ENCODE measurements at places on chromosomes 7 and 10. TPM values are rescaled to one million over a fixed set of nuclear protein-coding genes. Genes with fewer than 3 reads are reported as not detected.

DNA sequence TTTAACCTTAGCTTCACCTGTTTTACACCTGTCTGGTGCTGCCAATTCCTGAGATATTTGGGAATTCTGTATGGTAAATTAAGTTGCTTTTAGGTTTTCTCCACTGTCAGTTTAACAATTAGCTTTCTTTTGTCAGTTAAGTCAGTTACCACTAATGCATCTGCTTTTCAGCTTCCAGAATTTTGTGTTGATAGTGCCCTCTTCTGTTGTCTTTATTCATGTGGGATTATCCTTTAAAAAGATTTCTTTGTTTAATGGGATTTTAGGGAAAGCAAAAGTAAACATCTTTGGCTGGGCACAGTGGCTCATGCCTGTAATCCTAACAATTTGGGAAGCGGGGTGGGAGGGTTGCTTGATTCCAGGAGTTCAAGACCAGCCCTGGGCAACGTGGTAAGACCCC, 8.1 kb downstream of the TFAM start:
- no peak overlapping the region for H3K27ac ChIP-seq
- H3K4me3 ChIP-seq = no peak overlapping the region
- peaks cover 66% of the 10 kb centered on the region for H3K36me3 ChIP-seq
- H3K4me1 ChIP-seq = peaks cover 21% of the 10 kb centered on the region

DNA sequence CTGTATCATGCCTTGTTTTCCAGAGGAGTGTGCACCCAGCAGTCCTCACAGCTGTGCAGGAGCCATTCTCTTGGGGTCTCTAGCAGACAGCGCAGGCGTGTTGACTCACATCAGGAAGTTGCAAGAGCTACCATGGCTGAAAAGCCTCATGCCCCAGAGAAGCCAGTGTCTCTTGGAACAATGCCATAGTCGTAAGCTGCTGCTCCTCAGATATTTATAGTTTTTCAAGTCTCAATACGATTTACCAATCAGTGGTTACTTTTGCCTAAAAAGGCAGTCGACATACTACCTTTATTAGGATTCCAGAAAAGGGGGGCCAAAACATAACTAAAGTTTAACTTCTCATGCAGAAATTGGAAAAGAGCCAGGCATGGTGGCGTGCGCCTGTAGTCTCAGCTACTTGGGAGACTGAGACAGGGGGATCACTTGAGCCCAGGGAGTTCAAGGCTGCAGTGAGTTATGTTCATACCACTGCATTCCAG, 407.7 kb downstream of the PARD3 start:
- no peaks in the 10 kb centered on the region for H3K36me3 ChIP-seq
- no peak overlapping the region for H3K4me3 ChIP-seq
- no peak for DNase-seq
- H3K27me3 ChIP-seq = peaks cover 2% of the 10 kb centered on the region

- no peak overlapping the region for H3K4me3 ChIP-seq
- no peaks in the 10 kb centered on the region for H3K36me3 ChIP-seq
- H3K27me3 ChIP-seq = no peaks in the 10 kb centered on the region
- no peaks in the 10 kb centered on the region for H3K4me1 ChIP-seq
Observed at GRCh38 chr10:120794390-120794789, 56.8 kb upstream of the WDR11 start.

DNA sequence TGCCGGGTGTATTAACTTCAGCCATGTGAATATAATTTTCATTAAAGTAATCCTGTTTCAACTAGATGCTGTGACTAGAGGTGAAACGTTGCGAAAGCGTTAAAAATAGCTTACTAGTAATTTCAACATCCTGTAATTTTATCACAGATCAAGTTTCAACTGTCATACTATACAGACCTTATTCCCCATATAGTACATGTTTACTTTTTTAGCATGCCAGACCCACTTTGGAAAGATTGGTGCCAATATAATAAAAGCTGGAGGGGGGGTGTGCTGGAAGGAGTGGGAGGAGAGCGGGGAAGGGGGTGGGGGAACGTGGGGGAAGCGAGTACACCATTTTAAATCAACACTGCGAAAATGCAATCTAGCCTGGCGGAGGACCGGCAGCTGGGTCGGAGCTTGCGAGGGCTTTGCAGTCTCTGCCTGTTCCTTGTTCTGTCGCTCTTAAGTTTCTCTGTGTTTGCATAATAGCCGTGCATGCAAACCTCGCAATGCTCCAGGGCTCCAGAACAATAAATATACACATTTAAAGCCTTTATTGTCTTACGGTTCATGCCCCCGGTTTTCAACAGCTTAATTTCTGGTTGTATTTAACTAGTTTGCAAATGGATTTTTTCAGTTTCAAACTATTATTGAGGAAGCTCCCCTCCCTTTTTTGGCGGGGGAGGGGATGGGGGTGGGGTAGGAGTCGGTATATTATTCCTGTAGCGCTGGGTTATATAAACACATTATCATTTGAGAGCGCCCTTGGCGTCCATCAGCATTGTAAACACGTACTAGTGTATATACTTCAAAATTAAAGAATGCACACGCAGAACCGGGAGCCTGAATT, 1.3 kb upstream of the ARID5B start:
- peaks cover 45% of the 10 kb centered on the region for H3K4me1 ChIP-seq
- peaks cover 9% of the 10 kb centered on the region for H3K36me3 ChIP-seq
- H3K27ac ChIP-seq = peak overlapping the region; percentile 97

DNA sequence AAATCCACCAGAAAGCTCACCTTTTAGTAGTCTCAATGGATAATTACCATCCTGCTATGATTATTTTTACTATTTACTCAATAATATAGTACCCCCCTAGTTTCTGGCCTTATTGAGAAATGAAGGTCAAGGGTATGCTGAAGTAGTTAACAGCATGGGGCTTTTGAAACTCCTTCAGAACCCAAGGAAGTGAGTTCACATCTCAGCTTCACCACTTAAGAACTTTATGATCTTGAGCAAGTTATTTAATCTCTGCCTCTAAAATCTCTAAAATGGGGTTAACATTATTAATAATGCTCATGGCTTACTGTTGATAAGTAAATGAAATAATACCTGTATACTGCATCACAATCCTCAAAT, 5.8 kb downstream of the MTPN start:
- no peaks in the 10 kb centered on the region for H3K27me3 ChIP-seq
- H3K4me1 ChIP-seq = peaks cover 51% of the 10 kb centered on the region
- H3K4me3 ChIP-seq = no peak overlapping the region
- no peak for DNase-seq
- no peak overlapping the region for H3K27ac ChIP-seq

GRCh38 chr7:100583132-100584053, 2.5 kb downstream of the LRCH4 start:
- H3K4me3 ChIP-seq = peak overlapping the region; percentile 91
- H3K4me1 ChIP-seq = peaks cover 30% of the 10 kb centered on the region
- DNase-seq = peak; percentile 93
- H3K36me3 ChIP-seq = peaks cover 11% of the 10 kb centered on the region

DNA sequence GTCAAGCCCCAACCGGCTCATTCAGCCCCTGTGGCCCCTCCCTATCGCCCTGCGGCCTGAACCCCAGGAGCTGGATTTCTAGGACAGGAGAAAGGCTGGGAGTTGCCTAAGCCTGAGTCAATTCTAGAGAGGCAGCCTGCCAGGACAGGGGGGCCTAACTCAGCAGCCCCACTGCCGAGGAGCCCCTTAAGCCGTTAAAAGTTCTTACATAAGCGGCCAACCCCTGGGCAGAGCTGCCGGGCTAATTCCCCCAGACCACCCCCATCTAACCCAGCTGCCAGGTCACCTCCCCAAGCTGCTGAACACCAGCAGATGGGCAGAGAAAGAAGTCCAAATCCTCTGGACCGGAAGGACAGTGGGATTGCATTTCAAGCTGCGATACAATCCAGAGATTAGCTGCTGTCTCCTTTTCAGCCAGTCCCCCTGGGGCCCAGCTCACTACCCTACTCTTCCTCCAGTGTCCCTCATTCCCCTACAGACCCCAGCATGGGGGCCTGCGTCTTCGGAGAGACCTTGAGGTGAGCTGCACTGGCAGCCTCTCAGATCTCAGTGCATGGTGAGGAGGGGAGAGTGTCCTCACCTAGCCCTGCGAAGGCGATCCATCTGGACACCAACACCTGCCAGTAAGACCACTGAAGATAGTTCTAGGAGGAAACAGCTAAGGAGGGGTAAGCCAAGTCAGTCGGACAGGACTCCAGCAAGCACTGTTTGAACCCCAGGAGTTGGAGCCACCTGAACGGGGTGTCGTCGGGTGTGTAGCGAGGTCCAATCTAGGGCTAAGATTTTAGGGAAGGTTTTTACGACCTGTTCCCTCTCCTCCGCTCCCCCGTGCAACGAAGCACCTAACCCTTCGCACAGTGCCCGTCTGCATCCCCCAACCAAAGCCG, 830 bp downstream of the IMPDH1 start:
- H3K4me3 ChIP-seq = peak overlapping the region; percentile 93
- peak overlapping the region; percentile 82 for H3K27ac ChIP-seq
- no peak for DNase-seq
- peaks cover 2% of the 10 kb centered on the region for H3K36me3 ChIP-seq
- H3K27me3 ChIP-seq = peaks cover 19% of the 10 kb centered on the region

DNA sequence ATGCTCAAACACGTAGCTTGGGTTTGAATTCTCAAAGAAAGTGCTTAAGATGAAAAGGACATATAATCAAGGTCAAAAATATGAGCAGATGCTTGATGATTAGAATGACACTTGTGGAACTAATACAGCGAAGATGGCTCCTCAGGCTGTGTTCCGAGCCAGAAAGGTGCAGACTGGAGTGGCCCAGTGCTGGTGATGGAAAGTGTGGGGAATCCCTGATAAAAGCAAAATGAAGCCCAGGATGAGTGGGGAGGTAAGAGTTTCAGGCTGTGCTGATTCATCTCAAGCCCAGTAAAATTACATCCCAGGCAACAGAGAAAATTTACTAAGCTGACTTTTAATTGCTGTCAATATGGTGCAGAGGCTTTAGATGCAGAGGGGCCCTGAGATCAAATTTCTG, 77.8 kb upstream of the IKZF1 start:
- H3K4me3 ChIP-seq = peak overlapping the region; percentile 47
- peak; percentile 66 for DNase-seq
- H3K36me3 ChIP-seq = peaks cover 17% of the 10 kb centered on the region
- no peaks in the 10 kb centered on the region for H3K27me3 ChIP-seq
- peak overlapping the region; percentile 77 for H3K27ac ChIP-seq

GRCh38 chr7:44697136-44698045, 51.3 kb upstream of the ZMIZ2 start:
- DNase-seq = no peak
- no peak overlapping the region for H3K4me3 ChIP-seq
- no peak overlapping the region for H3K27ac ChIP-seq
- H3K27me3 ChIP-seq = no peaks in the 10 kb centered on the region
- H3K36me3 ChIP-seq = peaks cover 81% of the 10 kb centered on the region

- H3K4me3 ChIP-seq = no peak overlapping the region
- H3K27ac ChIP-seq = no peak overlapping the region
- H3K4me1 ChIP-seq = peaks cover 5% of the 10 kb centered on the region
- DNase-seq = no peak
Observed at GRCh38 chr7:156662277-156662676, 21.7 kb downstream of the RNF32 start.

DNA sequence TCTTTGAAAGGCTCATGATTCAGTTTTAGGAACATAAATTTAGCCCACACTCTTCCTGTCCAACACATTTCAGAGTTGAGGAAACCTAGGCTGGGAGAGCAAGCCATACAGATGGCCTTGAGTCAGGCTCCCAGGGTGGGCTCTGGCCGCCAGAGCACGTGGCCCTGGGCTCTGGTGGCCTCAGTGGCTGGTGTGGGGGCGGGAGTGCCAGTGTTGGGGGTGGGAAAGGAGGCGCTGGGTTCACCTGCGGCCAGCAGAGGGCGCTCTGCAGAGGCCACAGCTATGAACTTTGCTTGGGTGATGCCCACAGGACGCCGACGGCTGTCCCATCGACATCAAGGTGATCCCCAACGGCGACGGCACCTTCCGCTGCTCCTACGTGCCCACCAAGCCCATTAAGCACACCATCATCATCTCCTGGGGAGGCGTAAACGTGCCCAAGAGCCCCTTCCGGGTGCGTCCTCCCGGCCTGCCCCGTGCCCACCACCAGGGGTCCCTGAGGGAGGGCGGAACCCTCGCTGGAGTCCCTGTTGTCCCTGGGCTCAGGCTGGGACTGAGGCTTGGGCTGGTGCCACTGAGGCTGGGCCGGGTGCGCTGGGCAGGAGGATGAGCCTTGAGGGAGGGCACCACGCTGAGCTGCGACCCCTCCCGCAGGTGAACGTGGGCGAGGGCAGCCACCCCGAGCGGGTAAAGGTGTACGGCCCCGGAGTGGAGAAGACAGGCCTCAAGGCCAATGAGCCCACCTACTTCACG, 11.9 kb downstream of the FLNC start:
- peak; percentile 87 for DNase-seq
- H3K36me3 ChIP-seq = no peaks in the 10 kb centered on the region
- no peak overlapping the region for H3K4me3 ChIP-seq

GRCh38 chr7:131329176-131329570, 1.5 kb downstream of the MKLN1 start:
- DNase-seq = no peak
- H3K27me3 ChIP-seq = no peaks in the 10 kb centered on the region
- H3K4me1 ChIP-seq = peaks cover 46% of the 10 kb centered on the region
- peaks cover 18% of the 10 kb centered on the region for H3K36me3 ChIP-seq
- H3K27ac ChIP-seq = no peak overlapping the region

DNA sequence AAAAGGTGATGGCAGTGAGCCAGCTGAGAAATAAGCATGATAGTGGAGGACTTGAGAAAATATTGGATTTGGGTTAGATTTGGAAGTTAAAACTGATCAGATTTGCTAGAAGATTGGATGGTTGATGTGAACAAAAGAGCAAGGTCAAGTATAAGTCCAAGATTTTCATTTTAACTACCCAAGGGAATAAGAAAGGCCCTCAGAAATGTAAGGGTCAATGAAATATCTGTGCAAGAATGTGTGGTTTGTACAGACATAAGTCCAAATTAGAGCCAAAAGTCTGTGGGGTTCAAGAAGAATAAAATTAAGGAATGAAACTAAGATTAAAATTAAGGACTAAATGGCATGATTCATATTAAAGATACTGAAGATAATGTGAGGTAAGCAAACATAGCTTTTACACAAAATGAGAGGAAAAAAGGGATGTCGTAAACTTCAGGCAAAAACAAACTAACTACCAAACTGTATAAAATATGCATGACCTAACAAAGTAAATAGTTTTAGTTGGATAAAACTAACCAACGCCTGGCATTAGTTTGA, 78.4 kb upstream of the CACNA2D1 start:
- DNase-seq = no peak
- H3K4me1 ChIP-seq = no peaks in the 10 kb centered on the region
- H3K4me3 ChIP-seq = no peak overlapping the region
- no peak overlapping the region for H3K27ac ChIP-seq
- no peaks in the 10 kb centered on the region for H3K27me3 ChIP-seq
- H3K36me3 ChIP-seq = no peaks in the 10 kb centered on the region

- DNase-seq = no peak
- H3K36me3 ChIP-seq = no peaks in the 10 kb centered on the region
- H3K27me3 ChIP-seq = no peaks in the 10 kb centered on the region
Observed at GRCh38 chr10:57098146-57098545, 737.1 kb upstream of the ZWINT start.

GRCh38 chr10:10020945-10021344, 996.7 kb upstream of the CELF2 start:
- H3K4me3 ChIP-seq = no peak overlapping the region
- no peak for DNase-seq
- H3K4me1 ChIP-seq = no peaks in the 10 kb centered on the region
- no peaks in the 10 kb centered on the region for H3K36me3 ChIP-seq
- H3K27me3 ChIP-seq = no peaks in the 10 kb centered on the region

Gene LIPJ
- total RNA-seq = not detected

Gene SEMA3E
- not detected for total RNA-seq

Gene MMD2
- not detected for total RNA-seq

Gene FOXP2
- total RNA-seq = 0.02 TPM

Gene LEP
- total RNA-seq = not detected

All from activated CD4-positive, alpha-beta T cell treated with anti-CD3 and anti-CD28 coated beads, Interleukin-2, amount 10 ng/mL, durations not matched to agents 24 days and 14 days (primary cell).